CD4-positive, alpha-beta T cell treated with Interleukin-15 for 4 hours (primary cell): ENCODE measurements at places on chromosomes 5 and 9.

DNA sequence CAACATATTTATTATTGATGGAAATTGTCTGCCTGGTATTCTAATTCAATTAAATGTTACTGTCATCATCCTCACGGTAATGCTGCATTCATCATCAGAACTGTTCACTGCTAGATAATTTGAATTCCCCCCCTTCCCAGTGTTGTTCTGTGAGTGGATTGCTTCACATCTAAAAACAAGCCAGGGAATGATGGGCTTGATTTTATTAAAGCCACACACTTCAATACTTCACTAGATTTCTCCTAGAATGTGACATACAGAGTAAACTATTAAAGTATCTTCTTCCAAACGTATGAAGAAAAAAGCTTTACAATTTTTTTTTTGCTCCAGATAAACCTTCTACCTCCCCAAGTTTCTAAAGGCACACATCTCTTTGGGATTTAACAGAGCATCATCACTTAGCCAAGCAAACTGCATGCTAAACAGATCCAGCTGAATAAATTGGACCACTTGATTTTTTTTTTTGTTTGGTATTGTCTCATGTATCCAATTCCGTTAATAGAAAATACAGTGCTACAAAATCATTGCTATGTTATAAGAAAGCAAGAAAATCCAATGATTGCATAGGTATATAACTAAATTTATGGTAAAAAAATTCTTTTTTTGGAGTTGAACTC is 692.4 kb downstream of the MTRR start:
- no peak for DNase-seq

GRCh38 chr5:68344447-68345111 is 129.0 kb downstream of the PIK3R1 start:
- DNase-seq: peak; percentile 52

DNA sequence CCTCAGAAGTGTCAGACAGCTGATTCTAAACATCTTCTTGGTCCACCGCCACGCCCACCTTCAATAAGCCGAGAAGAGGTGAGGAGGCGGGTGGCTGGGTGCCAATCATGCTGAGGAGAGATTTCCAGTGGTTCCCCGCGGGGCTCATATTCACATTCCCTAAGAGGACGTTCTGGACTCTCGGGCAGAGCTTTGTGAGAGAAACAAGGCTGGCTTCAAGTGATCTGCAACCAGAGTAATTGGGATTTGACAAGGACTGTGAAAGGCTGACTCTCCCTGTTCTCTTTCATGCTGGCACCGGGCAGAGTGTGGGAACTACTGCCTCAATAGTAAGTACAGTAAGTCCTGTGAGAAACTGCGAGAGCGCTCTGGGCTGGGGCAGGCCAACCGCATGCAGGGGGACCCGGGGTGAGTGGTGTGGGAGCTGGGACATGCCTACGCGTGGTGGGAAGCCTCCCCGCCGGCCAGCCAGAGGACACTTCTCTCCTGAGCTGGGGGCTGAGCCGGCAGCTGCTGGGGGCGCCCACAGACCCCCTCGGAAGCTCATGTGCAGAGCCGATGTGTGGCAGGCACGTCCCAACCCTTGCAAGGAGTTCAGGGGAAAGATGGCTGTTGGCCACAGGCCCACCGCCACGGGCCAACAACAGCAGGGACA is 110.9 kb downstream of the LIFR start:
- no peak for DNase-seq

- DNase-seq: no peak
Measured at GRCh38 chr5:54594181-54594580, 76.6 kb downstream of the SNX18 start.

- DNase-seq: no peak
Measured at GRCh38 chr9:126885131-126885641, 24.7 kb downstream of the ZBTB34 start.

DNA sequence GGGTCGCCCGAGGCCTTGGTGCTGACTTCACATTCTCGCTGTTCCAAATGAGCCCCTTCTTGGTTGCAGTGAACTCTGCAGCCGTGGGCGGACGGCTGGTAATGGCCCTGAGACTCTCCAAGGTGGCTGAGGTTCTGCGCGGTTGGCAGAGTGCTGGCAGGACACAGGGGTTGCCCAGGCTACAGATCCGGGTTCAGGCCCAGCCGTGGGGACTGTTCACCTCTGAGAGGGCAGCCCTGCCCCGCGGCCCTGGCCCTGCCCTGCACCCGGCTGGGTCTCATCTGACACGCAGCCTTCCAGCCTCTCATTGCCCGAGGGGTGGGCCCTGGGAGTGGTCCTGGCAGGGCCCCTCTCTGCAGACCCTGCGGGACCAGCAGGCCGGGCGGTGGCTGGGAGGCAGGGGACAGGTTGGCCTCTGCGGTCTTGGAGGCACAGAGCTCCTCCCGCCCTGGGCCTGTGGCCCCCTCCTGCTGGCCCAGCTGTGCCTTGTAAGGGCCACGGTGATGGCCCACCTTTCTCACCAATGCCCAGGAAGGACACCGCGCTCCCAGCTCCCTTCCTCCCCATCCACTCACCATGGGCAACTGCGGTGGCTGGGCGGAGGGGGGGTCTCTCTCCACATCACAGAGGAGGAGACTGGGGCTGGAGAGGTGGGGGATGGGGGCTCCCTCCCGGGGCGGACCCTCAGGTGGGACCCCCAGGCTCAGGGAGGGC is 51.6 kb downstream of the AHRR start:
- DNase-seq: no peak

GRCh38 chr9:128362774-128363173 is 8.4 kb upstream of the URM1 start:
- no peak for DNase-seq
